ENCODE measurements at places on chromosomes 6 and 20. TPM values are rescaled to one million over a fixed set of nuclear protein-coding genes. Genes with fewer than 3 reads are reported as not detected.
A peak's percentile ranks its signal among the peaks of the same experiment; 100 is the strongest.

DNA sequence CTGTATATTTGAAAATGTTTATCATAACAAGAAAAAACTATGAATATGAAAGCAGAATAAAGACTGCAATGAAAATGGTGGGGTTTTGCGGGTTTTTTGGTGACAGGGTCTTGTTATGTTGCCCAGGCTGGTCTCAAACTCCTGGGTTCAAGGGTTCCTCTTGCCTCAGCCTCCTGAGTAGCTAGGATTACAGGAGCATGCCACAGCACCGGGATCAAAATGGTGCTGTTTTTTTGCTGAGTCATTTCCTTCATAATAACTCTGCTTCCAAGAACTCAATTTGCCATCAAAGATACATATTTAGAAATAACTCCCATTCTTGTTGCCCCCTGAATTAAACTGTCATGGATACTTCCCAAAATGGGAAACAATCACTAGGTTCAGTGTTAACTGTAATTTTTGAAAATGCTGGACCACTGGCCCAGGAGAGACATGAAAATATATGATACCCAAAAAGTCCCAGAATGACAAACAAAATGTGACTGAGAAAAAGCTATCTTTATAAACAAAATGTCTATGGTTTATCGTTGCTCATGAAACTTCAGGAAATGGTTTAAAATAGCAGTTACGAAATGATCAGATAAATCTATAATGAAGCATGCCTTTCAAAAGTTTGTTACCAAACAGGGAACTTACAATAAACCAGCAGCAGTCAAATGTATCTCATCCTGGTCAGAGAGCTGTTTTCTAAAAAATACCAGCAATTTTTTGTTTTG is 32.2 kb downstream of the ILRUN start:
- DNase-seq: no peak

DNA sequence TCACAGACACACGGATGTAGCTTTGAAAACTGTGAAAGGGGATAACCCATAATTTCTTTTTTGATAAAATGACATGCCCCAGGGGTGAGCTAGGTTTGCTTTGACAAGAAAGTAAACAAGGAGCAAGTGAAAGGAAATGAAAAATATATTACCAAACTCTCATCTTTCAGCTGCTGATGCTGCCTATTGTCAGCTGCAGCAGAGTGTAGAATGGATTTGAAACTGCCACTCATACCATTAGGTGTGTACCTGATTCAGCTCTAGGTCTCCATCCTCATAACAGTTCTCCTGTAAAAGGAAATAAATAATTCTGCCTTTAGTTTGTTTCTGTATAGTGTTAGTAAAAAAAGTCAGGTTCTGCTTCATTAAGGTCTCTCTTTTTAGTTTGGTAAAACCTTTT is 415.1 kb upstream of the MARCKS start:
- DNase-seq: no peak

GRCh38 chr6:49744259-49744658 is at the start of gene CRISP3:
Gene CRISP3, minus strand, starts transcription at chr6:49744388. Its CDS starts 21 bp downstream, at chr6:49744367.
- no peak for DNase-seq

Gene PRKN
- 5.5 TPM for total RNA-seq

GRCh38 chr20:25685276-25686080 is 11.2 kb downstream of the ZNF337 start:
- no peak for DNase-seq

- DNase-seq: no peak
Measured at GRCh38 chr6:137106183-137106582, 61.4 kb upstream of the IL20RA start.

Gene GZF1
- total RNA-seq: 10.2 TPM

DNA sequence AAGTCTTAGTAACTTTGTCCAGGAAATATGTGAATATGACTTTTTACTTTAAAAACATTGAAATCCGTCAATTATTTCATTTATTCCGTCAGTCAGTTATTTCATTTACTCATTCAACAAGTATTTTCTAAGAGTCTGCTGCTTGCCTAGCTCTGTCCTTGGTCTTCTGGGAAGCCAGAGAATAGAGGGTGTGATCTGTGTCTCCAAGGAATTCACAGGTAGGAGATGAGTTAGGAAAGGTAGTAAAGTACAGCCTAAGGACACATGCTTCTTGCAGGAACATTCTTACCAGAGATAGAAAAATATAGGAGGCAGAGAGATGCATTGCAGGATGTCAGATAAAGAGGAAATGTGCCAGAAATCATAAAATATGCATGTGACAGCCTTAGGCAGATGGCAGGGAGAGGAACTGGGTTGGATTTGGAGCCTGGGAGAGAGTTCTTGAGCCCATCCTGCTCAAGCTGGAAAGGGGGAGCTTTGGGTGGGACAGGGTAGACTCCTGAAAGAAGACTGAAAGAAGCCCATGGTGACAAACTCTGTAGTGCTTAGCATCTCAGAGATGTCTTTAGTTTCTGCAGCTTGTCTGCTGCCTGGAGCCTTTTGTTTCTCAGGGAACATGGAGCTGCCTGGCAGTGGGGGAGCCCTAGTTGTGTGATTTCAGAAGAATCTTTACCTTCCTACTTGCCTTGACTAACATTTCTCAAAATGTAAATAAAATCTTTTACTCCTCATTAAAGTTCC is 3.5 kb downstream of the SH3BGRL2 start:
- DNase-seq: no peak

Gene BACH2
- 0.67 TPM for total RNA-seq

GRCh38 chr20:3935295-3935955 is 46.2 kb downstream of the PANK2 start:
- no peak for DNase-seq

Gene MTHFD1L
- 10.9 TPM for total RNA-seq

- DNase-seq: no peak
Measured at GRCh38 chr20:63574829-63575743, 1.0 kb upstream of the HELZ2 start.

Gene GMEB2
- total RNA-seq: 11.6 TPM

- no peak for DNase-seq
Measured at GRCh38 chr6:34246563-34247391, 2.0 kb downstream of the SMIM29 start.

Gene OVOL2
- 17.0 TPM for total RNA-seq

Gene GMPR
- 5.6 TPM for total RNA-seq

DNA sequence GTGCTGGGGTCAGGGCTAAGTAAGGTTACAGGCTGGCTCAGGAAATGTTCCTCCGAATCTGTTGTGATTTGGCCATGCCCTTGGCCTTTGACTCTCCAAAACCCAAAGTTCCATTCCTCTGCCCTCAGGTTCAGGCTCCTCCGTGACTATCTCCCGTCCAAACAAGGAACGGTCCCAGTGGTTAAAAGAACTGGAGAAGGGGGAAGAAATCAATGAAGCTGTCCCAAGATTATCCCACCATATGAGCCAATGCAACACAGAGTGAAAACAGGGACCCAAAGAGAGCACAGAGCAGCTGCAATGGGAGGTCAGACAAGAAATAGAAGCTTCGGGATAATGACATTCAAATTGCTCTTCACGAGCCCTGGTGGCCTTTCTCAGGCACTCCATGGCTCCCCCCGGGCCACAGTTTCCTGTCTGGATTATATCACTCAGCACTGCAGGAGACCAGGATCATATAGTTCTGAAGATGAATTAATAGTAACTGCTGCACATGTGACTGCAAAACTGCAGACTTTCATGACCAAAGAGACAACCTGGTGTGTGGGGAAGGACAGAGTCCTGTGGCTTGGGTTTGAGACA is 211.3 kb downstream of the ZNF217 start:
- no peak for DNase-seq

Gene COL21A1
- total RNA-seq: 2.8 TPM

- DNase-seq: no peak
Measured at GRCh38 chr6:144090384-144090783, 5.0 kb downstream of the SF3B5 start.

DNA sequence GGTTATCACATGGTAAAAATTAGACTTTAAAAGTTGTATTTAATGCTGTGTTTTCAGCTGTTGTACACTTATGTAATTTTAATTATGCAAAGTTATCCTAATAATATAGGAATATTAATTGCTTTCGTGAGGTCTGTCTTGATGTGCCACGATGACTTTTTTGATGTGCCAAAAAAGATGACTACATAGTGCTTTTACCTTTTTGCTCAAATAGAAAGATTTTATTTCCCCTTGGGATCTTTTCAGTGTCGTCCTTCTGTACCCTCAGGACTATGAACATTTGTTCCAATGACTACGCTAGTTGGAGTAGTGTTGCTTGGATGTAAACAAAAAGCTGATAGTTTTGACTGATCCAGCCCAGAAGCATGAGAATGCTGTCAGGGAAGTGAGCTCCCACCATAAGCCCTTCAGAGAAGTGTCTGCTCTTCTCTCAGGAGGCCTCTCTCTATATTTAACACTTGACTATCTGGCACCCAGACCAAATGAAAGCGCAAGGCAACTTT is 1.2 kb upstream of the CD164 start:
- no peak for DNase-seq

Gene TMEM242
- total RNA-seq: 11.5 TPM

DNA sequence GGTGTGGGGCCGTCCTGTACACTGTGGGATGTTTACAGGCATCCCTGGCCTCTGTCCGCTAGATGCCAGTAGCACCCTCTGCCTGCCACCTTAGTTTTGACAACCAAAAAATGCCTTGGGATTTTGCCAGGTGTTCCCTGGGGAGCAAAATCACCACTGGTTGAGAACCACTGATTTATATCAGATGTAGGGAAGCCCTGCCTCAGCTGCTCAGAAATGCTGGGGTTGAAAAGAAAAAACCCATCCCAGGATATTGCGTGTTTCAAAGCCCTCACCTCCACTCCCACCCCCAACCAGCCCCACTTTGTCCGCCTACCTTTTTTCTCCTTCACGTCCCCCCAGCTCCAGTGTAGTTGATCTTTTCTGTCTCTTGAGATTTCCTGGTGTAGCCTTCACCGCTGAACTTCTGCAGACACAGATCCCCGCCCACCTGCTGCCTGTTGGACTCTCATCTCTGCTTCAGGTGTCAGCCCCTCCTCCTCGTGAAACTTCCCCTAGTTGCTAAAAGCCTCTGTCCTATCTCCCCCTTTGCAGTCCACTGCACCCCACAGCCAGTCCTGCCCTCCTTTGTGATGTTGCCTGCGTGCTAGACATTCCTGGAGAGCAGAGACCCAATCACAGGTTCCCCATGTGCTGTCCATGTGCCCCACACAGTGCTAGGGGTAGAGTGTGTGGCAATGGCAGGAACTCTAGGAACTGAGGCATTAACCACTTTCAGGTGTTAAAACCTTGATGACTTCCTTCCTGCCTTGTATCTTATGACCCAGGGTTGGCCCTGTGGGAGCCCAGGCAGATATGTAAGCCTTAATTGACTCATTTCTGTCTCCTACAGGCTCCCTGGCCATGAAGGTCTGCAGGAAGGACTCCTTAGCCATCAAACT is 98.9 kb downstream of the TBC1D7 start:
- no peak for DNase-seq

Gene MMP24
- 0.59 TPM for total RNA-seq

Gene FNDC11
- total RNA-seq: 0.42 TPM

- no peak for DNase-seq
Measured at GRCh38 chr6:138417493-138418117, 13.6 kb downstream of the HEBP2 start.

GRCh38 chr6:63724721-63725120 is 89.1 kb downstream of the PHF3 start:
- no peak for DNase-seq

GRCh38 chr6:129672881-129673631 is 36.9 kb downstream of the ARHGAP18 start:
- no peak for DNase-seq

Gene THBS2
- total RNA-seq: 13.6 TPM

Gene PACSIN1
- not detected for total RNA-seq

GRCh38 chr6:147990159-147990558 is 352.5 kb upstream of the SASH1 start:
- no peak for DNase-seq

GRCh38 chr6:124535746-124536145 is 426.5 kb upstream of the RNF217 start:
- DNase-seq: no peak

GRCh38 chr6:19805129-19805481 is 32.1 kb upstream of the ID4 start:
- no peak for DNase-seq

DNA sequence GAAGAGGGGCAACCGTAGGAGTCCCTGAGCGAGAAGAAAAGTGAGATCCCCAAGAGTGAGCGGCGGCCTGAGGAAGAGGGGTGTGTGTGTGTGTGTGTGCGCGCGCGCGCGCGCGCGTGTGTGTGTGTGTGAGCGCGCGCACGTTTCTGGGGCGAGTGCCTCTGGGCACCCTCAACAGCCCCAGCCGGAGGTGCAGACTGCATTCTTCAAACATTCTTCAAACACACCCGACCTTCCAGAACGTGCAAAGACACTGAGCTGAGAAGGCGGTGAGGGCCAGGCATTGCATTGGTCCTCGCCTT is 76.2 kb upstream of the FOXP4 start:
- DNase-seq: no peak

- peak; percentile 65 for DNase-seq
Measured at GRCh38 chr20:62063981-62064769, 1.5 kb downstream of the TAF4 start.

- DNase-seq: no peak
Measured at GRCh38 chr6:36851149-36851614, 11.9 kb upstream of the CPNE5 start.

Gene KCNG1
- total RNA-seq: 15.2 TPM

GRCh38 chr6:168451805-168452517 is 11.0 kb downstream of the SMOC2 start:
- no peak for DNase-seq

Gene BANF2
- not detected for total RNA-seq

GRCh38 chr6:163952005-163952404 is 537.5 kb downstream of the QKI start:
- DNase-seq: no peak

DNA sequence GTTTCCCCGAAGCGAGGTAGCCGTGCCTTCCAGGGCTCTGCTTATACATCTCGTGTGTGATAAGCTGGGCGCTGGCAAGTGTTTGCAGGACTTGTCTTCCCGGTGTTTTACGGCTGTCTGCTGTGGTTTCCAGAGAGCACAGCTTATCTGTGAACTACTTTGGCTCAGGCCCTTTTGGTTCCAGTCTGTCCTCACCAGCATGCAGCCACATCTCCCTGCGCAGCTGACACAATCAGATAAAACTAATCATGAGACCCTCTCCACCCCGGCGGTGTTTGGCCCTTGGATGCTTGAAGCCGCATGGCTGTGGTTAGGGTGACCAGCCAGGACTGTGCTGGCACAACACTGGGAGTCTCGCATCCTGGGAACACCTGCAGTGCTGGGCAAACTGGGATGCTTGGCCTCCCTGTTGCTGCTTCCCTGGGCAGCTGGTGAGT is 241.8 kb upstream of the FOXQ1 start:
- DNase-seq: peak; percentile 25

GRCh38 chr6:100339574-100340255 is 125.0 kb downstream of the SIM1 start:
- no peak for DNase-seq

Gene AKAP7
- 24.0 TPM for total RNA-seq

Gene POPDC3
- total RNA-seq: not detected

- no peak for DNase-seq
Measured at GRCh38 chr6:137357263-137357947, 136.8 kb downstream of the OLIG3 start.

Gene POLR3F
- 4.7 TPM for total RNA-seq

Gene FGD2
- 5.1 TPM for total RNA-seq

Gene C20orf141
- not detected for total RNA-seq

Gene CUL9
- 41.8 TPM for total RNA-seq

Gene CNBD2
- 4.4 TPM for total RNA-seq

Gene SIGLEC1
- total RNA-seq: 10.4 TPM

- no peak for DNase-seq
Measured at GRCh38 chr6:121925534-121926255, 473.8 kb upstream of the HSF2 start.

Gene PTK6
- total RNA-seq: 117 TPM

Gene SYNDIG1
- total RNA-seq: 0.45 TPM

Gene ATP9A
- 66.8 TPM for total RNA-seq

GRCh38 chr6:16547587-16547986 is 213.7 kb downstream of the ATXN1 start:
- no peak for DNase-seq

GRCh38 chr6:155228546-155229166 is 35.2 kb upstream of the CLDN20 start:
- no peak for DNase-seq

Measured in left colon (tissue), 2 donors.